CD8-positive, alpha-beta T cell (primary cell): ENCODE measurements at places on chromosomes 3 and 15. TPM values are rescaled to one million over a fixed set of nuclear protein-coding genes. Genes with fewer than 3 reads are reported as not detected.

DNA sequence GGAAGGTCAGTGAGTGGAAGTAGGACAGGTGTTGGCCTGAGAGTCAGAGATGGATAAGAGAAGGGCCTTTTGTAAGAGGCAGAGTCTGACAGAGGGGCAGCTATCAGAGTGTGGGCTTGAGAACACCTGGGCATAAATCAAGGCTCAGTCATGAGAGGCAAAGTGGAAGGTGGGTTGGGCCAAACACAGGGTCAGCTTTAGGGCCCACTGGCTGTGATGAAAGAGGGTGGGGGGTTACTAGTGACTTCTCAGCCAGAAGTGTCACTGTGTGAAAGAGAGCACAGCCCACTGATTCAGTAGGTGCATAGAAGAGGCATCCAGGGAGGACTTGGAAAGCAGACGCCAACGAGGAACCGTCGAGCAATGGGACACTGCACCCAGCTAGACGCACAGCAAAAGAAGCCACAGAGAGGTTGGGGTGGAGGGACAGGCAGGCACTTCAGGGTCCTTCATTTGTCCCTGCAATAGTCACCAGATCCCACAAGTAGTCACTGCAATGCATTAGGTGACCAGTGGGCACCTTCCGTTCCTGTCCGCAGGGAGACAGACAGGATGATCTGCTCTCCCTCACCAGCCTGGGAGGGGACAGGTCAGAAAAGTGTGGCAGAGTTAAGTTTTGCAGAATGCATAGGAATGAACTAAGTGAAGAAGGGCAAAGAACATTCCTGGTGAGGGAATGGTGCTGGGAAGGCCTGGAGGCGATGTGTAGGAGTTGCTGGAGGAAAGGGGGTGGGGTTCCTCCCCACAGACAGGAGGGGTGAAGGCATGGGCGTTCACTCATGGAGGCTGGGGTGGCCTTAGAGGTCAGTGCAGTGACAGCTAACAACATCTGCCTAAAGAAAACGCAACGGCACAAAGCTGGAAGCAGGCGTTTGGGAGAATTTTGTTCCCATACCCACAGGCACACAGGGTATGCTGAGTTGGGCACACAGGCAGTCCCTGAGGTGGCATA is 36.3 kb downstream of the MESD start:
- DNase-seq, result no peak

- DNase-seq, result no peak
Measured at GRCh38 chr3:14329116-14329830, 73.1 kb upstream of the SLC6A6 start.

DNA sequence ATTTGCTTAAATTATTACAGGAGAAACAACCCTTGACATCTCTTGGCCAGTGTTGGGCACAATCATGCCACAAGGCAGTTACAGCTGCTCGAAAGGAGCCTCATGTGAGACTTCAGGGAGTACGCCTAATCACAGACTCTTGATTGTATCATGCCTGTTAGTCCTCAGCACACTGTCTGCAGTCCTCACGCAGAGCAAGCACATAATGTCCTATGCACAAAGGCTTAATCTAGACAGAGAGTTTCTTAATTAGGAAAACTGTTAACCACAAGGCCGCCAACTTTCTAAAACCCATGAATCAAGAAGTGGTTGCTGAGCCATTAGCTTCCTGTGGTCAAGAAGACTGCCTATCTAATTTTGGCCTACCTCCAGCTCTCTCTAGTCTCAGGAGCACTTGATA is 172.0 kb downstream of the UNC13C start:
- no peak for DNase-seq

The TXNRD3 gene
- total RNA-seq, result 1.6 TPM
